CD4-positive, alpha-beta T cell treated with Interferon gamma for 1 hour (primary cell): ENCODE measurements at places on chromosomes 1 and 21.
A peak's percentile ranks its signal among the peaks of the same experiment; 100 is the strongest.

- no peak for DNase-seq
Measured at GRCh38 chr1:65421351-65422025, 1.0 kb downstream of the LEPR start.

- DNase-seq, result no peak
Measured at GRCh38 chr21:46442938-46443337, 15.8 kb upstream of the DIP2A start.

- no peak for DNase-seq
Measured at GRCh38 chr21:33897739-33898138, 17.9 kb downstream of the ATP5PO start.

GRCh38 chr1:84574936-84575335, 696 bp upstream of the CTBS start:
- DNase-seq, result no peak

DNA sequence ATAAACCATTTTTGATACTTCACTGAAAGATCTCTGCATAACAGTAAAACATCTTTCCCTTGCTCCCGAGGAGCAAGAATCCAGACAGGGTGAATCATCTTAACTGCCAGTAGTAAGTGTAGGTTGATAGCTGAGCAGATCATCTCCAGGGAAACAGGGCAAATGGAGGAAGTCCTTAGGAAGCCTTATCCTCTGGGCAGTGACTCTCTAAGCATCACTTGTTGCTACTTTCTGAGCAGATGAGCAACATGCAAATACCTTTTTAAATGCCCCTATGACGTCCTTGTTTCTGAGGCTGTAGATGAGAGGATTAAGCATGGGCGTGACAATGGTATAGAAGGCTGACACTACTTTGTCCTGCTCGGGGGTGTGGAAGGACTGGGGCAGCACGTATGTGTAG, 8.9 kb downstream of the OR2T11 start:
- no peak for DNase-seq

GRCh38 chr1:235409042-235409820, 42.0 kb downstream of the TBCE start:
- DNase-seq, result no peak

DNA sequence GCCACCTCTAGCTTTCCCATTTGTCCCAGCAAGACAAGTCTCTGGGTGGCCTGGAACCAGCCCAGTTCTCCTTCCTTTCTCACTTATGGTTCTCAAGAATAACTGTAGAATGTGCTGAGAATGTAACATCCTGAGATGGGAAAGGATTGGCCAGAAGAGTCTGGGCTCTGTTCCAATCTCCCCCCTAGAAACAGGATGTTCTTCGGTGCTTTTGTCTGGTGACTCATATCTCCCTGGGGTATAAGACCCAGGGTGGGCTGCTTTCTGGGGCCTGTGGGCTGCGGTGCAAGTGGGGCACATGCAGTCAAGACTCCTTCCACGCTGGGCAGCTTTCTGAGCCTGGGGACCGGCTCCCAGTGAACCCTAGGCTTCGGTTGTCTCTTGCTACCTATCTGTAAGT, 251.2 kb upstream of the POU3F1 start:
- no peak for DNase-seq

DNA sequence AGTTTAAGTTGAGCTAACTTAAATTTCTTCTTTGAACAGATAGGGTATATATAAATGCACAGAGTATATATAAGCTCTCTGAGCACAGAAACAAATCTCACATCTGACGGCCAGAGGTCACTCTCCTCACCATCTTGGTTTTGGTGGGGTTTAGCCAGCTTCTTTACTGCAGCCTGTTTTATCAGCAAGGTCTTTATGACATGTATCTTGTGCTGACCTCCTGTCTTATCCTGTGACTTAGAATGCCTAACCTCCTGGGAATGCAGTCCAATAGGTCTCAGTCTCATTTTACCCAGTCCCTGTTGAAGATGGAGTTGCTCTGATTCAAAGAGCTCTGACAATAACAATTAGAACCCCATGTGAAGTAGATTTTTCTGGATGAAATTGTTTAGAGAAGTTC, 1.6 kb upstream of the MOV10 start:
- no peak for DNase-seq

DNA sequence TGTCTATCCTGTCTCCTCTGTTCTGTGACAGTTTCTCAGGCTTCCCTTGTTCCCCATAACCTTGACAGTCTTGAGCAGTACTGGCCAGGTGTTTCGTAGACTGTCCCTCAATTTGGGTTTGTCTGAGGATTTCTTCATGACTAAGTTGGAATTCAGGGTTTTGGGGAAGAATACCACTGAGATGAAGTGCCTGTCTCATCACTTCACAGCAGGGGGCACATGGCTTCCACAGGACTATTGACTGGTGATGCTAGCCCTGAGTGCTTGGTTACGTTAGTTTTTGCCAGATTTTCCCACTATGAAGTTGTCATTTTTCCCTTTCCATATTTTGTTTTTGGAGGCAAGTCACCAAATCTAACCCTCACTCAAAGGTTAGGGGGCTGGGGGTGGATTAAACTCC, 45.7 kb downstream of the CDCP2 start:
- DNase-seq, result no peak

DNA sequence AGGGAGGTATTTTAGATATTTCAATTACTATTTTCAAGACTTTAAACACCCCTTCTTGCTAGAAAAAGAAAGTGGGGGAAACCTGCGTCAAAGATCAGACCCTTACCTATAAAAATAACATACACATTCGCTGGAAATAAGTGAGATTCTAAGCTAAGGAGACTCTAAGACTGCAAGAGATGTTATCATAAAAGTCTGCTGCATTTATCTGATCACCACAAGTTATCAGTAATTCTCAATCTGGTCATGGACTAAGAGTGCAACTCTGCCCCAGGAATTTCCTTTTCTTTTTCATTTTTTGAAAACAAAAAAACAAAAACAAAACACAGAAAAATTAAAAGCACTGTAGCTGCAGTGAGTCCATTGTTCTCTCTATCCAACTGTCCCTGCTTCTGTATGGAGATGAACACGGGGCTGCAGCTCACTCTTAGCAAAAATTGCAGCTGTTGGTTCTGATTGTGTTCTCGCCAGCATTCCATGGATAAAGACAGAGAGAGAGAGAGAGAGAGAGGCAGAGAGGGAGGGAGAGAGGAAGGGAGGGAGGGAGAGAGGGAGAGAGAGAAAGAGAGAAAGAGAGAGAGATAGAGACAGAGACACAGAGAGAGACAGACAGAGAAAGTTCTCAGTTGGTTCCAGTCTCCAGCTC, 14.1 kb downstream of the XKR8 start:
- no peak for DNase-seq

DNA sequence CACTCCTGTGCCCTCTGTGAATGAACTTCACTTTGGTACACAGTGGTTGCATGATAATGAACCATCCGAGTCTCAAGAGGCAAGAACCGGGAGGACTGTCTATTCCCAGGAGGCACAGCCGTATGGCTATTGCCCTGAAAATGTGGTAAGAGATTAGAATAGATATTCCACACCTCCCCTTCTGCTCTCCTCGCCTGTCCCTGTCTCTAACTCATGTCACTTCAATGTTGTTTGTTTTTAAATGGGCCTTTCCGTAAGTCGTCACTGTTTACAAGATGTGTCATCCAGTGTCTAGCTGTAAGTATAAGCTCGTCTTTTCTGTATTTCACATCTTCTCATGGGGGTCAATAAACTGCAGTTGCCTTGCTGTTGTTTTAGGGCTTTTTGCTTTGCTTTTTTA, 122.2 kb downstream of the PATJ start:
- DNase-seq, result no peak

- DNase-seq, result no peak
Measured at GRCh38 chr1:157739229-157739901, 37.6 kb downstream of the FCRL2 start.

- DNase-seq, result no peak
Measured at GRCh38 chr1:202037706-202038296, 27.4 kb downstream of the ELF3 start.

GRCh38 chr21:31554511-31555022, 104.9 kb upstream of the SOD1 start:
- DNase-seq, result no peak

DNA sequence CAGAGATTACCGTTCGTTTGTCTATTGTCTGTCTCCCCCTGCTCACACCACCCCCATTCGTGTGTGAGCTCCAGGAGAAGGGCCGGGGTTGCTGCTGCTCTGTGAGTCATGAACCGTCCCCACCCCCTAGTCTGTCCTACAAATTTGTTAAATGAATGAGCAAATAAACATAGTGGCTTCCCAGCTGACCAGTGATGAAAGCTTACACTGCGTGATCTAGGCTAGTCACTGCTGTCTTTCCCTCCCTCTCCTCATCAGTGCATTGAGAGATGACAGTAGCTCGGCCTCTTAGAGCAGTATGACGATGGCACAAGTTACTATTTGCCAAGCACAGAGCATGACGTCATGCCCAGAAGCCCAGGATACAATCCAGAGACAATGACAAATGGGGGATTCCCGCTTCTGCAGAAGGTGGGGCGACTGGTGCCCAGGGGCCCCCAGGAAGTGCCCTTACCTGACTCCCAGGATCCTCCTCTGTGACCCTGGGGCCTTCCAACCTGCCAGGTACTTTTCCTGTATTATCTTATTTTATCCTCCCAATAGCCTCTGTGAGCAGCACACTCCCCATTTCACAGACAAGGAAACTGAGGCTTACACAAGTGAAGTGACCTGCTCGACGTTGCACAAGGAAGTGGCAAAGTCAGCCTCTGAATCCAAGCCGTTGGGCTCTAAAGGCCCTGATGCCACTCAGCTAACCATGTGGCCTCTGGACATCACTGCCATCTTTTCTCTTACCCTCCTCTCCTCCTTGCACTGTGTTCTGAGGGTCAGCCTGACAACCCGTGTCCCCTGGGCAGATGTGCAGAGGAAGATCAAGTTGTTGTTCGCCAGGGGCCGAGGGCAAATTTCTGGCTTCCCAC, 8.6 kb upstream of the EPHA2 start:
- DNase-seq, result no peak

- no peak for DNase-seq
Measured at GRCh38 chr1:206037581-206037980, 13.9 kb upstream of the CTSE start.

GRCh38 chr1:154546264-154547063, 12.0 kb downstream of the UBE2Q1 start:
- peak; percentile 51 for DNase-seq

GRCh38 chr1:37131281-37131680, 97.0 kb upstream of the GRIK3 start:
- DNase-seq, result no peak

GRCh38 chr1:19955534-19956170, 23.8 kb downstream of the PLA2G2A start:
- DNase-seq, result no peak

DNA sequence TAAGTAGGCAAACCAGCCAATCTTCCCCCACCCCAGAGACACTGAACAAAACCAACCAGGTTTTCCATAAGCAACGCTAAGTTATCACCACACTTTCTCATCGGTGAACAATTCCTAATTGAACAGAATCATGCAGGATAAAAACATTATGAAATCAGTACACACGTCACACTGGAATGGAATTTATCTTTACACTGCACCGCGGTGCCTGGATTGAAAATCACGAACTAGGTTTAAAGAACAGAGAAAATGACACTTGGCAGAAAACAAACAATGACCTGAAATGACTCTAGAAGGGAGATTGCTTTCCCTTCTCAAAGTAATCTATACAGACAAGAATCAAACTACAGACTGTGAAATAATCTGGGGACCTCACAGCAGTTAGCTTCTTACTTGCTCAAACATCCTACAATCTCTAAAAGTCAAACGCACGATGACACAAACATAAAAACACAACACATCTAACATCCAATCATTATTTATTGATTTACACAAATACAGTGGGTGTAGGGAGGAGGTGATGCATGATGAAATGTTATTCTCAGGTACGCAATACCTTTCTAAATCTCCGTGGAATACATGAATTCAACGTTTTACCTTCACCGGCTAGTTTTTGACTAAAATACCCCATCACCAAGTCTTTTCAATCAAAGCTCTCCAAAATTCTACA, 1.9 kb downstream of the EIF4G3 start:
- no peak for DNase-seq

DNA sequence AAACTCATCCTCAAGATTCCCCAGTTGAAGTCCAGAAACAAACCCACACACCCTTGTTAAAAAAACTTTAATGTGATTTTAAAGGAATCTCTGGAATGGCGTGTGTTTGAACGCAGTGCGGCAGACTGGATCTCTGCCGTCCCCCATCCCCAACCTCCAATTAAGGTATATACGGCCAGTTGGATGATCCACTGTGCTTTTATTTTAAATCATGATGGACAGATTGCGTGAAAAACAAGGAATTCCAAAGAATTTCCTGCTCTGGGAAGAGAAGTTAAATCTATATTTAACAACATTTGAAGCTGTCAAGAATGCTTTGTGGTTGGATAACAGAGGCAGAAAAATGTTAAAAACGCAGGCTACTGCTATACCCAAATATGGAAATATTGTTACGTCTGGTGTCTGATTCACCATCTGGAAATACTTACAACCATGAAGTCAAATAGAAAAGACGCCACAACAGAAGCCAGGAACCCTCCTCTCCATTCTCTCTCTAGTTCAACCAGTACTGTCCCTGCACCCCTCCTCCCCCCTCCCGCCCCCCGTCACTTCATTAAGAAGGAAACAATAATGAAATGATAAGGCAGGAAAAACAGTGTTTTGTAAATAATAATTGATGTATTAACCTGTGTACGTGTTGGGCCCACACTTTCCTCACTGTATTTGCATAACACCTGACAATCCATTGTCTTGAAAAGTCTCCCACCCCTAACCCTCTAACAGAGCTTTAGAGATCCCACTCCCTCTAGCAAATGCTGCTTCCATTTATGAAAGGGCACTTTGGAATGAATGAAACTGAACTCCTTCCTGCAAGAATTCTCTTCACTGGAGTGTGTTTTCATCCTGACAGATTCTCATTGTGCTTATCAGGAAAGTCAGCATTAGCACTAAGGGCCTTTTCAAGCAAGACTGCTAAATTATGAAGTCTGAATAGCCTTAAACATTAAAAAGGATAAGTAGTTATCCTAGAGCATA, 2.0 kb upstream of the CCN1 start:
- no peak for DNase-seq

DNA sequence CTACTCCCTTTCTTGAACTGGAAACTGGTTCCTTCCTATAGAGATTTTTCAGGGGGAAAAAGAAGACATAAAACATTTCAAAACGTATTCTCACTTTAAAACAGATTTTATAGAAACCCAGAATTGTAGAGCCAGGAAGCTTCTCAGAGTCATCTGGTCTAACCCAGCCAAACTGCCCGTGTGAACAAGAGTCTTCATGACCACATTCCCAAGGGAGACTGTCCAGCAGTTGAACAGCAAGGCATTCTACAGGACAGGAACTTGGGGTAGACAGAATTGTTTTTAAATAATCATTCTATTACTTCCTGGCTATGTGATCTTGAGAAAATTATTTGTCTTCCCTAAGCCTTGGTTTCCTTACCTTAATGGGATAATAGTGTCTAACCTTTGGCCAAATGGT, 163.5 kb upstream of the IVNS1ABP start:
- DNase-seq, result no peak
